LHCN-M2 (cell line): ENCODE measurements at places on chromosomes 6 and 20. TPM values are rescaled to one million over a fixed set of nuclear protein-coding genes. Genes with fewer than 3 reads are reported as not detected.

The TRIM31 gene
- not detected in 2 replicates for total RNA-seq

DNA sequence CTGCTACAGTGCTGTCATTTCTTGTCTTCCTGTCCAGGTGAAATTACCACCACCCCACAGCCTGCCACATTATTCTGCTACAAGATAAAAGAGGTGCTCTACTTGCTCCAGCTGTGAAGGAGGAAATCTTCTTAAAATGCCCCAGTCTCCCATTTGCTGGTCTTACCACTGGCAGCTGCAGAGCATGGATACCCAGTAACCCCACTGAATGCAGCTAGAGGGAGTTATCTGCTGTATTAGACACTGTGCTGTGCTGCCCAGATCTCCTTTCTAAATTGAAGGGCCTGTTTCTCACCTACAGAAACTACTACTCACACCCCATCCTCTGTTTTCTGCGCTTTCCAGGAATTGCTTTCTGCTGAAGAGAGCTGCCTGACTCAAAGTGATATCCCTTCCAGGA, 517.8 kb downstream of the PKHD1 start:
- DNase-seq: no peak

DNA sequence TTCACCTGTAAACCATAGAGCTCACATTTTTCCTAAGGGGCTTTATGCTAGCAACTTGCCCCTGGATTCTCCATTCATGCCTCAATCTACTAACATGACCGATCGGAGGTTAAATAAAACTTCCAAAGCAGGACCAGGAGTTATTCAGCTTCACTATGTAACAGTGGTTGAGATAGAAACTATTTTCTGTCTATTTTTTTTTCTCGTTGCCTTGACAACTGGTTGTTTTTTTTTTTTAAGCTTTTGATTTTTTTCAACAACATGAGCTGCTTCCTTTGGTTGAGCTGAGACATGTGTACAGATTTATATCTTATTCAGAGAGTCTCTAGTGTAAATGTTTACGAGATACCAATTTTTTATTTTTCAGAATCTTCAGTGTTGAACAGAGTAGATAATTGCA, 85.7 kb downstream of the SHLD1 start:
- DNase-seq: peak; percentile 57

DNA sequence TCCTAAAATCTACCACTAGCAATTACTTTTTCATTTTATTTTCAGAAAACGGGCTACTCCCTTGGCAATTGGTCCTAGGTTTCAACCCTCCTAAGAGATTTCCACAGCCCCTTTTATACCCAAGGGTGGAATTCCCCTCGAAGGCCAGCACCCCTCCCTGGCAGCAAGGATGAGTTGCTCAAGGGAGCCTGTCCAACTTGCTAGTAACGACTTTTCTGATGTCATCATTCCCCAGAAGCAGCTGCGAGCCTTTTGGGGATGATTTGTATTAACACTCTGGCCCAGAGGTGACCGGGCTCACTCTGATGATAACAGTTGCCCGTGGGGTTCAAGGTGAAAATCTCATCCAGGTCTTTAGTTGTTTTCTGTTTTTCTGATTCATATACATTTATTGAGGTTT, 30.7 kb upstream of the NAA20 start:
- peak; percentile 81 for DNase-seq

GRCh38 chr6:28280595-28281287, 631 bp upstream of the PGBD1 start:
- DNase-seq: no peak

DNA sequence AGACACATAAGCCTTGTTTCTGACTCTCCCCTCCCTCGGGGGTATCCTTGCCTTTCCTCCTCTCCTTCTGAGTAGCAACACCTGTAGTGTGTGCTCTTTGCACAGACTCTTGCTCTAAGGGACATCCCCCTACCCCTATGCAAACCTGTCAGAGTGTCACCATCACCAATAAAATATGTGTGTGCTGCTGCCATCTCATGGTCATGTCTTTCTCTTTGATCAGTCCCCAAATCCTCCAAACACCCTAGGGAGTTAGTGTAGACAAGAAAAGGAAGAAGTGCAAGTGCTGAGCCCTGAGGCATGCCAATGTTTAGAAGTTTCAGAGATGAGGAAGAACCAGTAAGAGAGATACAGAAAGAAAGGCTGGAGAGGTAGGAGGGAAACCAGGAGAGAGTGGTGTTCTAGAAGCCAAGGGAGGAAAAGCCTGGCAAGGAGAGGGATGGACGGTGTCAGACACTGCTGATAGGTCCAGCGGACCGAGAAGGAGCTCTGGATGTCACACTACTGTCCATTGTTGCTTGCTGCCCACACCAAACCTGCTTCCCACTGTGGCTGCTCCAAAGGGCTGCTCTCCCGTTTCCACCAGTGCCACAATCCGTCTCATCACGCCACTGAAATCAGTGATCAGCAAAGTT, 16.4 kb downstream of the TRMT6 start:
- peak; percentile 20 for DNase-seq

The PAK1IP1 gene
- 28.1 and 32.2 TPM in 2 replicates for total RNA-seq

GRCh38 chr20:46203510-46203837, 85.4 kb downstream of the CD40 start:
- DNase-seq: no peak

- DNase-seq: no peak
Observed at GRCh38 chr6:17656092-17656491, 50.6 kb downstream of the NUP153 start.

GRCh38 chr6:79947191-79948186, at the start of gene ELOVL4:
Gene ELOVL4 (minus strand): TSS chr6:79947553. CDS start chr6:79947279, 274 bp downstream.
- DNase-seq: peak; percentile 69

DNA sequence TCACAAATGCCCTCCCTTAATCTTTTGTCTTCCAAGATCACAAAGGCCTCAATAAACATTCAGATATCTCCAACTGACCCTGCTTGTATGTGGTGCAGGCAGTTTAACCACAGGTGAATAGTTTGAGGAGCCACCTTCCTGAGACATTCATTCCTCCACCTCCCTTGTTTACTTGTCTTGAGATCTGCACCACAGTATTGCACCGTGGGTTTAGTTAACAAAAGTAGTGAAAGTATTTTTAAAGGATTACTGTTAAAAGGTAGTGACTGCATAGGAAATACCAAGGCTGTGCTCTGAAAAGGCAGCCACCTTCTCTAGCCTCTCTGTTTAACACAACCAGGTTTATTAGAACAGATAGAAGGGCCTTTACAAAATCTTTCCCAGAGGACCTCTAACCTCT, 46.5 kb downstream of the SESN1 start:
- DNase-seq: no peak

DNA sequence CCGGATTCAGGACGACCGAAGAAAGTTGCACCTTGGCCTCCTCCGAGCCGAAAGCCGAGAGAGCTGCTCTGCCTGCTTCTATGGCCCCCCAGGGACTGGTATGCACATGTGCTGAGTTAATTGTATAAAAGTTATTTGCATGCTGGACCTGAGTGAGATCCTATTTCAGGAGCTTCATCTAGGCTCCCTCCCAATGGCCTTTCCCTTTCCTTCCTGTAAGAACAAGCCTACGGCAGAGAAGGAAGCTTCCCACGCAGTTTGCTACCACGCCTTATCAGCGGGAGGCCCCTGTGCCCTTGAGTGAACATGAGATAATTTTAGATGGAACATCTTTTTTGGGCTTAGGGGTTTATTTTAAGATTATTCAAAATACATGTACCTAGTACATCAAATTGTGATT, 65.9 kb downstream of the RIN2 start:
- no peak for DNase-seq

DNA sequence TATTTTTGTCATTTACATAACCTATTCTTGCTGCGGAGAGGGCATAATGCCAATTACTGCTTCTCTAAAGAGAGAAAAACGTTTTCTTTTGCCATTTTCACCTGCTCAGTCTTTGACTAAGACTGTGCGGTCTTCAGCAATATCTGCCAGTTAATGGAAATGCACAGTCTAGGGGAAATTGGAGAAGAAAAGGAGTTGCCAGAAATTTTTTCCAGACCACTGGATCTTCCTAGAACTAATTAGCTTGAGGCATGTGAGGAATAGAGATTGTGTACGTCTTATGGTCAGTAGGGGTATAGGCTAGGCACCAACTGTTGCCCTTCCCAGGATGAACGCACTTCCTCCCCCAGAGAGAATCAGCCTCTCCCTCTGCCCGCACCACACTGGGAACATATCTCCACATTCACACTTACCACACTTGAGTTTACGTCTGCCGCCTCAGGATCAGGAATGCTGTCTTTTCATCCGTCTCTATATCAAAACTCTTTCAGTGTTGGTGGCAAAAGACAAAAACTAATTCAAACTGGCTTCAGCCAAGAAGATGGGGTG, 67.9 kb upstream of the E2F3 start:
- DNase-seq: no peak

The ECT2L gene
- not detected in 2 replicates for total RNA-seq

The KHDRBS2 gene
- not detected in 2 replicates for total RNA-seq

GRCh38 chr6:163750431-163751031, 336.0 kb downstream of the QKI start:
- DNase-seq: no peak

The CTSA gene
- 118 and 180 TPM in 2 replicates for total RNA-seq

DNA sequence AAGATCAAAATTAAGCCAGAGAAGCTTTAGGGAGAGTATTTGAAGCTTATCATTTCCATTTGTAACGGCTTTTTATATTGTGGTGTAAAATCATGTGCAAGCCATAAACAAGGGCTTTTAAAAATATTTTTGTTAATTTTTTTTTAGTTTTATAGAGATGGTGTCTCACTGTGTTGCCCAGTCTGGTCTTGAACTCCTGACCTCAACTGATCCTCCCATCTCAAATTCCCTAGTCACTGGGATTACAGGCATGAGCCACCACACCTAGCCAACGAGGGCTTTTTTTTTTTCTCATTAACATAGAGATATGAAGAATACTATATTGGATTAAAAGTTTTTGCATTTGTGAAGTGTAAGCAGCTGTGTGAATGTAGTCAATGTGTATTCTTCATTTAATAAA, 29.1 kb downstream of the CDKAL1 start:
- DNase-seq: no peak

- peak; percentile 91 for DNase-seq
Observed at GRCh38 chr6:85403331-85404015, 46.4 kb upstream of the NT5E start.

GRCh38 chr6:35136185-35136584, 5.0 kb downstream of the TCP11 start:
- no peak for DNase-seq

GRCh38 chr6:4872841-4873240, 96.6 kb downstream of the CDYL start:
- peak; percentile 22 for DNase-seq

DNA sequence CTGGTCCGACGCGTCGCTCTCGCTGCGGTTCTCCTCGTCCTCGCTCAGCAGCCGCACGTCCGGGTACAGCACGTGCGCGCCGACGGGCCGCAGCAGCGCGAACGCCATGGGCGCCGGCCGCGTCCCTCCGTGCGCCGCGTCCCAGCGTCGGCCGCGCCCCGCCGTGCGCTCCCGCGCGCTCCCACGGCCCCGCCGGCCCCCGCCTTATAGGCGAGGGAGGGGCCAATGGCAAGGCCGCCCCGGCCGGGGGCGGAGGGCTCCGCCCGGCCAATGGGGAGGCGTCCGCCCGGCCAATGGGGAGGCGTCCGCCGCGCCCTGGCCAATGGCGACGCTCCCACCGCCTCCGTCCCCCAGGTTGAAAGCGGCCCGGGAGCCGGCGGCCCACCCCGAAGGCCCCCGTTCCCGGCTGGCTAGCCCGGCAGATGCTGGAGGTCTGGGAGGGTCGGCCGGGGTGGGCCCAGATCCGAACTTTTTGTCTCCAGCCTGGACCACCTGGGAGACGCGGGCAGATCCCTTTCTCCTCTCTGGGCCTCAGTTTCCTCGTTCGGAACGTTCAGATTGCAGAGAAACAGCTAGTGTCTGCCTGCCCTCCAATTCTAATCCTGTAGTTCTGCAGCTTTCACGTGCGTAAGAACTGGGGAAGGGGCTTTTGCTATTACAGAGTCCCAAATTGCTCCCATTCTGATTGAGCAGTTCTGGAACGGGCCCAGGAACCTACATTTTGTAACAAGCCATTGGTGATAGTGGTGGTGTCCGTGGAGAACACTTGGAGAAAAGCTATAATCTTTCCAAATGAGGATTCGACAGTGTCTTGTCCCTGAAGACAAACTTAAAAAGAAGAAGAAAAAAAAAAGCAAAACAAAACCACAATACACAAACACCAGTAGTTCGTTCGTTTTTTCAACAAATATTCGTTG, at the start of gene TCF15:
TCF15 (minus strand) TSS at position 180 of the 917 bp plus-strand sequence; CDS start at position 108, 72 bp downstream.
- DNase-seq: no peak

The THBD gene
- 16.8 and 17.4 TPM in 2 replicates for total RNA-seq

GRCh38 chr6:30447237-30447636, 42.1 kb upstream of the HLA-E start:
- DNase-seq: peak; percentile 30

DNA sequence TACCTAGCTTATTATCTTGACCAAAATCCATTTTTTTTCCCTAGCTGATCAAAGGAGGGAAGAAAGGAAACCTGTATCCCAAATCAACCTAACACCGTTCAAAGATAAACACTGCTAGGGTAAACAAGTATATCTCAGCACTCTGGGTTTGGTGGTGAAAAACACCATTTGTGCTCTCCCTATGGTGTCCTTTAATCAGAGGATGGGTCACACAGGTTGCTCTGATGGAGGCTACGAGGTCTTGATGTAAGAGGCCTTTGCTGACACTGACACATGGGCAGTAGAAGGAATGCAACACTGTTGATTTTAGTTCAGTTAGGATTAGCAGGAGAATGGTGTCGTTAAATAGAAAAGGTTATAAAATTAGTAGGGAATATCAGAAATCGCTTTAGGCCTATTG, 179.3 kb downstream of the HDGFL1 start:
- no peak for DNase-seq

The RIMS4 gene
- total RNA-seq: not detected in 2 replicates

DNA sequence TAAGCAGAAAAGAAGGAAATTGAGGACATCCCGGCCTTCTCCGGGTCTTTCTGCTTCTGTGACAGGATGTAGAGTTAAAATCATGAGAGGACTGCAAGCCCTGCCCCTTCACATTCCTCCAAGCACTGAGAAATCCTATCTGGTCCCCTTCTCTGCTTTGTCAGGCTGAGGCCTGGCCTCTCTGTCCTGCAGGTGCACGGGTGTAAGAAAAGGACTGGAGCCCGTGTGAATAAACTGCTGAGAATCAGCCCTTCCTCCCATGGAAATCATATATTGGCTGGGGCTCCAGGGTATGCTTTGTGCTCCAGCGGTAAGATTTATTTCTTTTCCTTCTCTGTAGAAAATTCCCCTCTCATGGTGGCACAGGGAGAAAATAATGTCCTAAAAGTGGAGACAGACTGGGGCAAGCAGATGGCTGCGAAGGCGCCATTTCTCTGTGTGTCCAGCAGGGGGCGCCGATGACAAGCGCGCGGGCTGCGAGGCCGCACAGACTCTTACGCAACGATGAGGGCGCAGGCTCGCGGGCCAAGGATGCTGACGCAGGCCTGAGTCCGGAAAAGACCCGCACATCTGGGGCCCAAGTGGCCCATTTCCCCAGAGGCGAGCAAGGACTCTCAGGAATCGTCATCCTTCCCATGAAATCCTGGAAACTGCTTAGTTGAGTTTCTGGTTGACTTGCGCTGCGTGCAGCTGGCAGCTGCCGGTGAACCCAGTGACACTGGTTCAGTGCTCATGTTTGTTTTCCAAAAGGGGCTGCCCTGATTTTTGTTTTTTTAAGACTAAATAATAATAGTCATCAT, 258.6 kb downstream of the ADGB start:
- DNase-seq: peak; percentile 80
